Stimulated activated CD8-positive, alpha-beta memory T cell treated with anti-CD3 and anti-CD28 coated beads, Interleukin-7, amount 100 ng/mL, for 4 hours (primary cell): ENCODE measurements at places on chromosomes 16 and 17.

GRCh38 chr16:88365244-88365865, 17.4 kb upstream of the ZNF469 start:
- DNase-seq = no peak

- DNase-seq = no peak
Measured at GRCh38 chr16:70349783-70350182, 3.1 kb downstream of the DDX19A start.

GRCh38 chr16:72300892-72301291, 128.9 kb upstream of the PMFBP1 start:
- DNase-seq = no peak

GRCh38 chr17:35683591-35683990, 47.8 kb upstream of the RASL10B start:
- DNase-seq = no peak

- no peak for DNase-seq
Measured at GRCh38 chr16:85138825-85139627, 26.8 kb upstream of the CIBAR2 start.

- DNase-seq = no peak
Measured at GRCh38 chr17:36553459-36553858, 8.7 kb downstream of the GGNBP2 start.

GRCh38 chr17:251531-251930, 70.1 kb upstream of the DOC2B start:
- DNase-seq = no peak

- no peak for DNase-seq
Measured at GRCh38 chr17:11486101-11486867, 112.0 kb upstream of the DNAH9 start.

DNA sequence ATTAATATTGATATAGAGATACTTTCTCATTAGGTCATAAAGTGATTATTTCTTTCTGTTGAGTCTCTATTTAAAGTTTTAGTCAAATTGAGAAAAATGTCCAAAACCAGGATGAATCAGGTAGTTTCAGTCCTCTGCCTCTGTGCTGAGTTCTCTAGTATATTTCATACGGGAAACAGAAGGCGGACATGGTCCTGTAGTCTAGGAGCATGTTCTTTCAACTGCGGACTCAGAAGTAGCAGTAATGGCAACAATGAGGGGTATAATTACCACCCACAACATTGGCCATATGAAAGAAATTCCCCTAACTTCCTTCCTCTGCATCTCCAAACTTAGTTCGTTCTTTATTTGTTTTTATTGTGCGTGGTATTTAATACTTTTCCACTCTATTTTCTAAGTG, 50.1 kb downstream of the TBX4 start:
- DNase-seq = no peak

- DNase-seq = no peak
Measured at GRCh38 chr17:56929362-56929969, 15.6 kb upstream of the TRIM25 start.

- no peak for DNase-seq
Measured at GRCh38 chr16:65521633-65522328, 399.9 kb upstream of the CDH11 start.

DNA sequence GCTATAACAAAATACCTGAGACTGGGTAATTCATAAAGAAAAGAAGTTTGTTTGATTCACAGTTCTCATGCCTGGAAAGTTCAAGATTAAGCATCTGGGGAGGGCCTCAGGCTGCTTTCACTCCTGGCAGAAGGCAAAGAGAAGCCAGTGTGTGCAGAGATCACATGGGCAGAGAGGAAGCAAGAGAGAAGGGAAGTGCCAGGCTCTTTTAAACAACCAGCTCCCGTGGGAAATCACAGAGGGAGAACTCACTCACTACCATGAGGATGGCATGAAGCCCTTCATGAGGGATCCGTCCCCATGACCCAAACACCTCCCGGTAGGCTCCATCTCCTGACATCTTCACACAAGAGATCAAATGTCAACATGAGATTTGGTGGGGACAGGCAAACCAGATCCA, 501.6 kb downstream of the MAF start:
- DNase-seq = no peak

DNA sequence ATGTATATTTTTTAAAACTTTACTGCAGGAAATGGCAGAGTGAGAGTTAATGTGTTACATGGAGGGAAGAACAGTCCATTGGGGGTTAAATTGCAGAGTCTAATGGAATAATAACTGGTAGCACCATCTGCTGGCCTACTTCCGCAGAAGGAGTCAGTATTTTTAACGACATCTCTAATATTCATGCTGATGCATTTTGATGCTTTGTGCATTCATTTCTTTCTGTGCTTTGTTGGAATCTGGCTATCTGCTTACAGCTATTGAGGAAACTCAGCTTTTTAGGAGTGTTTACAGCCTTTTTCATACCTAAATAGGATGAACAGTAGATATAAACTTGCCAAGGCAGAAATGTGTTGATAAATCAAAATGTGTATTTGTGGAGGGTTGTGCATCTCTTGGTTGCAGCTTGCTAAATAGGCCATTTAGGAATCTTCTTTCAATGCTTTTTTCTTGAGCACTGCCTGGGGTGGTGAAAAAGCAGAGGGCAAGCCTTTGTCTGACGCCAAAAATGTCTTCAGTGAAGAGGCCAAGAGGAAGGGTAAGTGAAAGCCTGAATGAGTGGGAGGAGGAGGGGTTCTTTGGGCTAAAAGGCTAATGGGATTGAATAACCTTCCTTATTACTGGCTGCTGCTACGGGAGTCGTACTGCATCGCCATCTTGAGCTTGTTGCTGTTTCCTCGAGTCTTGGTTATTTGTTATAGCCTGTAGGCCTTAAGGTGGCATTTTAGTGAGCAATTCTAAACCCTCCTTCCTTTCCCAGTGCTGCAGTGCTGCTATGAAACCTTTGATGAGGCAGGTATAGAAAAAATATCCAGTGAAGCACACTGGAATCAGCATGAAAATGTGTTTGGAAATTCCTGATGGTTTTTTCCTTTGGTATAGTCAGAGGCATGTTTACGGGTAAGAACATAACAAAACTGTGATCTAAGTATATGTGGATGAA, 153.3 kb downstream of the CHD9 start:
- no peak for DNase-seq

- no peak for DNase-seq
Measured at GRCh38 chr16:26078716-26079355, 387.1 kb downstream of the HS3ST4 start.
